ENCODE measurements at places on chromosomes 7 and 10.
A peak's percentile ranks its signal among the peaks of the same experiment; 100 is the strongest.

DNA sequence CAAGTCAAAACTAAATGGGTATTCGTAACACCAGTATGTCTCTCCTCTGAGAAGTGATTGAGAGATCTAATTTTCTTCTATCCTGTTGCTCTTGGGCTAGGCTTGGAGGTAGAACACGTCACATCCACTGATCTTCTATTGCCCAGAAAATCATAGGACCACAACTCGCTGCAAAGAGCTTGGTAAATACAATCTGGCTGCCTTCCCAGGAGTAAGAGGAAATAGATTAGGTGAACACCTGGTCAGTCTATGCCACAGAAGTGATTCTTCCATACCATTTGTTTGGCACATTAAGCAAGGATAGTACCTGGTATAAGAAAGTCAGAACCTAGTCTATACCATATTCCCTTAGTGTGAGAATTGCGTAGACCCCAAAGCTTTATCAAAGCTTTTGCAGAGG, 129.3 kb upstream of the PHYHIPL start:
- DNase-seq: no peak

GRCh38 chr10:27391325-27391724, 112.8 kb upstream of the RAB18 start:
- no peak for DNase-seq

GRCh38 chr10:29543715-29544114, 91.1 kb downstream of the SVIL start:
- DNase-seq: no peak

- no peak for DNase-seq
These were observed 7.2 kb downstream of the DEPP1 start for GRCh38 chr10:44971434-44971833.

DNA sequence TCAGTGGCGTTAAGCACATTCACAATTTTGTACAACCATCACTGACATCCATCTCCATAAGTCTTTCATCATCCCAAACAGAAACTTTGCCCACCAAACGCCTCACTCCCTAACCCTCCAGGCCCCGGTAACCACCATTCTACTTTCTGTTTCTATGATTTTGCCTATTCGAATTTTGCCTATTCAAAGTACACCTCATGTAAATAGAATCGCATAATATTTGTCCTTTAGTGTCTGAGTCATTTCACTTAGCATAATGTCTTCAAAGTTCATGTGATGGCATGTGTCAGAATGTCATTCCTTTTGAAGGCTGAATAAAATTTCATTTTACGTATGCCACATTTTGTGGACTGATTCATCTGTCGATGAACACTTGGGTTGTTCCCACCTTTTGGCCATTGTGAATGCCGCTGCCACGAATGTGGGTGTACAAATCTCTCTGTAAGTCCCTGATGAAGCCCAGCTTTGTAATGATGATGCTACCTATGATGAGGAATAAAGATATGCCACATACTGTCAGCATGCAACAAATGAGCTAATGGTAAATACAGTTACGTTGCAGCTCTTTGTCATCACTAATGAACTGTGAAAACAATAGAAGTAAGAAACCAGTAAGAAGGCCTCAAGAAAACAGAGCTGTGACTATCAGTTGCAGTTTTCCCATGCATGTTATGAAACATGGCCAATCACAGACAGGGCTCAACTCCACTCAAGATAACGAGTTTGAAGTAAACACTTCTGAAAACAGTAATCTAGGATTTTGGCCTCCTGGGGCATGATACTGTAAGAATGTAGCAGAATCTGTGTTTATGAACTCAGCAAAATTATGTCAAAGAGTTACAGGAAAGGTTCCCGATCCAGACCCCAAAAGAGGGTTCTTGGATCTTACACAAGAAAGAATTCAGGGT, 120.0 kb downstream of the ADAM12 start:
- no peak for DNase-seq

- DNase-seq: peak; percentile 20
These were observed 206.8 kb upstream of the LYZL1 start for GRCh38 chr10:29081951-29082685.

GRCh38 chr7:135333200-135333599, 99.6 kb downstream of the STRA8 start:
- DNase-seq: no peak

DNA sequence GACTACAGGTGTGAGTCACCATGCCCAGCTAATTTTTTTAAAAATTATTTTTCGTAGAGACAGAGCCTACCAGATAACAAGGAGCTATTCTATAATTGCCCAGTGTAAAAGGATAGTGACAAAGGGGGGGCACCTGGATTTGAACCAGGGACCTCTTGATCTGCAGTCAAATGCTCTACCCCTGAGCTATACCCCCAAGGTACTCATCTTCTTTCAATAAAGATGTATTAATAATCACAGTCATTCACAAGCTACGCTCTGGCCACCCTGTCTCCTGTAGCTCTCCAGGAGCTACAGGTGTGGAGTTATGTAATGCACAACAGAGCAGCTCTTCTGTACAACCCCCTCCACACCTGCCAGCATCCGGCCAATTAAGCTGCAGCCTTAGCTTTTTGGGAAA, 83.5 kb downstream of the ZNF777 start:
- DNase-seq: no peak

DNA sequence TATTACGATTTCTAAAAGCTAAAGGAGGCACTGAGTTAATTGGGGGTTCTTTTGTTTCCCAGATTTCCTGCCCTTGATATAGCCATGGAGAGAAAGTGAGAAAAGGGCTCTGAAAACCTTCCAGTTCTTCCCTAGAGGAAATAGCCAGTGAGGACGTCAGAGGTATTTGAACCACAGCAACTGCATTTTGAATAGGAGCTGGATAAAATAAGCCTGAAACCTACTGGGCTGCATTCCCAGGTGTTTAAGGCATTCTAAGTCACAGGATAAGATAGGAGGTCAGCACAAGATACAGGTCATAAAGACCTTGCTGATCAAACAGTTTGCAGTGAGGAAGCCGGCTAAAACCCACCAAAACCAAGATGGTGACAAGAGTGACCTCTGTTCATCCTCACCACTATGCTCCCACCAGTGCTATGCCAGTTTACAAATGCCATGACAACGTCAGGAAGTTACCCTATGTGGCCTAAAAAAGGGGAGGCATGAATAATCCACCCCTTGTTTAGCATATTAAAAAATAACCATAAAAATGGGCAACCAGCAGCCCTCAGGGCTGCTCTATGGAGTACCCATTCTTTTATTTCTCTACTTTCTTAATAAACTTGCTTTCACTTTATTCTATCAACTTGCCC, 85.1 kb upstream of the FRMD4A start:
- DNase-seq: no peak

DNA sequence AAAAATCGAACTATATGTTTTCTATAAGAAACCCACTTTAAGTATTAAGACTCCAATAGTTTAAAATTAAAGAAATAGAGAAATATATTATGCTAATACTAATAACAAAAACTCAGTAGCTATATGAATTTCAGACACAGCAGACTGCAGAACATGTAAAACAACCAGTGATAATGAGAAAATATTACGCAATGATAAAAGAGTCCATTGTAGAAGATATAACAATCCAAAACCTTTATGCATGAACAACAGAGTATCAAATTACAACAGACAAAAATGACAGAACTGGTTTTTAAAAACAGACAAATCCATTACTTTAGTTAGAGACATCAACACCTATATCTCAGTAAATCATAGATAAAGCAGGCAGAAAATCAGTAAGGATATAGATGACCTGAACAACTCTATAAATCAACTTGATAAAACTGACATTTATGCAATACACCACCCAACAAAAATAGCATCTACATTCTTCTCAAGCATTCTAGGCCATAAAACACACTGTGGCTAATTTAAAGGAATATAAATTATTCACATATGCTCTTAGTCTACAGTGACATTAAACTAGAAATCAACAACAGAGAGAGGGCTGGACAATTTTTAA, 669.5 kb upstream of the GHITM start:
- DNase-seq: no peak

- no peak for DNase-seq
These were observed 2.8 kb upstream of the CFAP43 start for GRCh38 chr10:104234934-104235333.

DNA sequence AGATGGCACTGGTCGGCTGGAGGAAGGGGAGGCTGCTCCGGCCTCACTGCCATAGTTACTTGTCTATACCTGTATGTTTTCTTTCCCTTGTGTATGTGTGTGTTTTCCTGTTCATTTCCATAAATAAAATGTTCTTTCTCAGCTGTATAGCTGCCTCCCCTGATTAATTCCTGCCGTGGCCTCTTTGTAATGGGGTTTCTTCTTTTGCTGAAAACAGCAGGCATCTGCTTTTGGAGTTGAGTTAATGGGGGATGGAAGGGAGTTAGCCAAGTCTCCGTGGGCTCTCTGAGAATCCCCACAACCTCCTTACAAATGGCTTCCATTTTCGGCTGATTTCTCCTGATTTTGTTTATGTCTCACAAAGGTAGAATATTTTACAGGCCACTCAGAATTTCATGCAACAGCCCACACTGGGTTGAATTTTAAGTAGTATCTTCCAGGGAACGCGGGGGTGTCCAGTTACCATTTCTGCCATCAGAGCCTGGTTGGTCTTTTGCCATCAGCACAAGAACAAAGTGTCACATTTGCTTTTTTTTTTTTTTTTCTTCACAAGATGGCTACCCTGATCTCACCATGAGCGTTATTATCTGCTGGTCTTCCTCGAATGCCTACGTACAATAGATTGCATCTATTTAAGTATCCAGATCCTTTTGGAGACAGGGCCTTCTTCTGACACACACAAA, 88.1 kb upstream of the NRP1 start:
- no peak for DNase-seq

GRCh38 chr7:92131764-92132330, 2.4 kb downstream of the CYP51A1 start:
- DNase-seq: no peak

- no peak for DNase-seq
These were observed 36.5 kb downstream of the SH3PXD2A start for GRCh38 chr10:103818765-103819374.

GRCh38 chr10:70480239-70480861, 1.8 kb downstream of the PALD1 start:
- DNase-seq: no peak

DNA sequence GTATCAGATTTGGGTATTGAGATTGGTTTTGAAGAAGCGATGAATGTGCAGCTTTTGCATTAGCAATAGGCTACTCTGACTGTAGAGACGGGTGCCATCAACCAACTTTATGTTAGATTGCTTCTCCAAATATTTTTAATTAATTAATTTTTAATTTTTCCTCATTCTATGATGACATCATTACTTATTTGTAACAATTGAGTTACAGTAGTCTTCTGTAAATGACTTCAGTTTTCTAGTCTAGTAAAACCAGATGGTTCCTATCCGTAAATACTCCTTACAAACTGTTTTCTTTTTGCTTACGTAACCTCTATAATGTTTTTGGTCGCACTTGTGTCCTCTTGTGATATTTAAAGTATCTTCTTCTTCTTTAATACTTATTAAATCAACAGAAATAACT, 118.1 kb downstream of the ZNF736 start:
- DNase-seq: no peak

GRCh38 chr7:142450695-142451094, 192.8 kb upstream of the PRSS58 start:
- DNase-seq: no peak
